ENCODE measurements at places on chromosomes 7 and 10.

DNA sequence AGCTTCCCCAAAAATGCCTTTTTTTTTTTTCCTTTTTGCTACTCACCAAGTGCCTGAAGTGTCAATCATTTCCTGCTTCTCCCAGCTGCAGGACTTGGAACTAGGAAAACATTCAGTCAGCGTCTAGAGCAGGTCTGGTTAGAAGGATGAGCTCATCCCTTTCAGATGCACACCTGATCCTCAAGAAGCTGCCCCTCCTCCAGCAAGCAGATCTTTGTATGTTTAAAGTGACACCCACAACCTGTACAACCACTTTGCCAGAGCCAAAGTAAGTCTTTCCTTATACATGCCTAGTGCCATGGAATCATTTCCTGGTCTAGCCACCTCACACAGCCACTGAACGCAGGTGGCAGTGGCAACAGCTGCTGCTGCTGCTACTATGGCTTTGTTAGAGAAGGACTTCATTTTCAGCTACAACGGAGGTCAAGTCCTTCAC is 10.4 kb upstream of the USP54 start:
- DNase-seq: no peak

GRCh38 chr7:142185801-142186200 is 72.1 kb downstream of the PRSS58 start:
- DNase-seq: no peak

- DNase-seq: peak; percentile 20
These were observed 6.3 kb downstream of the RAPGEF5 start for GRCh38 chr7:22350466-22351328.

DNA sequence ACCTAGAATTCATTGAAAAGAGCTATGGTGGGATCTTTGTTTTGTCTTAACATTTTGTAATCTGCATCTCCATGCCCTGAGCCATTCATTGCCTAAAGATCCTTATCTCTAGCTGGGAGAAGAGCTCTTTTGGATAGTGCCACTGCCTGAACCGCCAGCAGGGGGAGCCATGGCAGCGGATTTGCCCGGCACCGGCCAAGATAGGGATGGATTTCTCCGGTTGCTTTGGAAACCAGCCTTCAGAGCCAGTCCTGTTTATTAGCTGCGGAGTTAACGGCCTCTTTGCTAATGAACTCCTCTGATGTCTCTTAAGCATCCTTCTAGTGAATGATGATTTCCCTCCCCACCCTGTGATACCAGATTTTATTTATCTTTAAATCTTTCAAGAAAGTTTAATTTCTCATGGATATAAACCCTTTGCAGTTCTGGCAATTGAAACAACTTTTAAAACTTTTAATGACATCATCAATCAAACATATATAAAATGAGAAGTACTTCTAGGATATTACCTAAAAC is 58.2 kb upstream of the LYZL2 start:
- peak; percentile 80 for DNase-seq
